Left lobe of liver (tissue), 2 donors: ENCODE measurements at places on chromosomes 3 and 15. TPM values are rescaled to one million over a fixed set of nuclear protein-coding genes. Genes with fewer than 3 reads are reported as not detected.
A peak's percentile ranks its signal among the peaks of the same experiment; 100 is the strongest.

- DNase-seq = no peak
Observed at GRCh38 chr3:17300441-17300840, 415.7 kb downstream of the PLCL2 start.

- DNase-seq = peak; percentile 97
Observed at GRCh38 chr15:78396976-78397375, 41.0 kb upstream of the IREB2 start.

FRMD5 gene
- total RNA-seq = not detected

ZSCAN29 gene
- 15.7 TPM for total RNA-seq

DNA sequence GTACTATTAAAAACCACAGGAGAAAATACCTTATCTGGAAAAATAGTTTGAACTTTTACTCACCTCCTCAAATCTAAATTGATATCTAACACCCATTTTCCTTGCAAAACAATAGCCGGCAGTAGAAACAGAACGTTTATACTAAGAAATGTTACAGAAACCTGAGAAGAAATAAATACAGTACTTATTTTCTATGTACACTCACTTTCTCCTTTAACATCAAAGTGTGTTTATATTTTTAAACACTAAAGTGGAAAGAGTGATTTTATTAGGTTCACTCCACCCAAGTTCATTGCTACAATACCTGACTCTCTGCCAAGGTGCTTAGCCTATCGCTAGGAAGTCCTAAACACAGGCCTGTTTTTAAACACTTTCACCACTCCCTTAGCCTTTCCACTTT, 87.8 kb upstream of the TJP1 start:
- DNase-seq = no peak

BTBD1 gene
- total RNA-seq = 17.8 TPM

- DNase-seq = no peak
Observed at GRCh38 chr3:25916321-25916720, 126.4 kb downstream of the OXSM start.

FETUB gene
- 49.9 TPM for total RNA-seq

OR4F6 gene
- total RNA-seq = not detected

DNA sequence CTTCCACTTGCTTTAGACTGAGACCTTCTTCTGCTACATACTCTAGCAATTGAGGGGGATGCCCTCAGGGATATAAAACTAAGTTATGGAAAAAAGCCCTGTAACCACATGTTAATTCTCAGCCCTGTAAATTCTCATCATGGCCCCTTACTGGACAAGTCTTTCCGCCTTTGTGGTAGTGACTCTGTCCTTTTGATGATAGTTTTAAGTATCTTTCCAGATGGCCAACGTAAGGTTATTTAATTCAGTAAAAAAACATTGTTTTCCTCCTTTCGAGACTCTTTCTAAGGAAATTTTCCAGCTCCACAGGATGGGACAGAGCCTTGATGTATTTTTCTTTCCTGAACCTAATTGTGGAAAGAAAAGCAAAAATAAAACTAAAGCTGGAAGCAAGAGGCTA, 25.3 kb upstream of the TM4SF4 start:
- DNase-seq = no peak

FEM1B gene
- 21.5 TPM for total RNA-seq

PDCD6IP gene
- 70.5 TPM for total RNA-seq

QTRT2 gene
- 6.6 TPM for total RNA-seq

- peak; percentile 14 for DNase-seq
Observed at GRCh38 chr15:31461911-31462480, 135.4 kb downstream of the KLF13 start.

- DNase-seq = no peak
Observed at GRCh38 chr3:98460220-98460619, 2.8 kb upstream of the OR5K1 start.

- no peak for DNase-seq
Observed at GRCh38 chr3:134337511-134338200, 36.6 kb downstream of the AMOTL2 start.

SKIL gene
- total RNA-seq = 22.4 TPM

- DNase-seq = no peak
Observed at GRCh38 chr3:15315003-15315402, 17.4 kb downstream of the SH3BP5 start.

ZIC4 gene
- total RNA-seq = 0.45 TPM

PRR23A gene
- not detected for total RNA-seq

PRRT3 gene
- total RNA-seq = 0.50 TPM

BLM gene
- 0.68 TPM for total RNA-seq

ADAMTS7 gene
- 0.86 TPM for total RNA-seq

- DNase-seq = no peak
Observed at GRCh38 chr3:40511031-40511718, 5.3 kb downstream of the ZNF620 start.

GRCh38 chr3:26106228-26106627, 316.3 kb downstream of the OXSM start:
- DNase-seq = no peak

- no peak for DNase-seq
Observed at GRCh38 chr3:57646723-57647122, 46.2 kb downstream of the DENND6A start.

P2RY14 gene
- not detected for total RNA-seq

DNA sequence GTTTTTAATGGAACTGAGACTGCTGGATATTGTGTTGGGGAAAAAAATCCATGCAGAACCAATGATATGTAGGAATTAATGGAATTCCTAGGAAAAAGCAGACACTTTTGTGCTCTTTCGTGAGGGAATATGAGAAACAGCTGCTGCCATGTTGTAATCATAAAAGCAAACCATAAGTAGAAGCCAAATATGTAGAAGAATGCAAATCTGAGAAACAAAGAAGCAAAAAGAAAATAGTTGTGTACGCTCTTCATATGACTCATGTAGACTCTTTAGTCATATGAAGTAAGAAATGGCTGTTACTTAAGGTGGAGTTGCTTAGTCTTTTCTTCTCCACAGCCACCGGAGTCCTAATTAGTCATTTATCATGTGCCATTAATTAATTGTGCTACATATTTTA, 298.6 kb upstream of the ZNF717 start:
- DNase-seq = no peak

DNA sequence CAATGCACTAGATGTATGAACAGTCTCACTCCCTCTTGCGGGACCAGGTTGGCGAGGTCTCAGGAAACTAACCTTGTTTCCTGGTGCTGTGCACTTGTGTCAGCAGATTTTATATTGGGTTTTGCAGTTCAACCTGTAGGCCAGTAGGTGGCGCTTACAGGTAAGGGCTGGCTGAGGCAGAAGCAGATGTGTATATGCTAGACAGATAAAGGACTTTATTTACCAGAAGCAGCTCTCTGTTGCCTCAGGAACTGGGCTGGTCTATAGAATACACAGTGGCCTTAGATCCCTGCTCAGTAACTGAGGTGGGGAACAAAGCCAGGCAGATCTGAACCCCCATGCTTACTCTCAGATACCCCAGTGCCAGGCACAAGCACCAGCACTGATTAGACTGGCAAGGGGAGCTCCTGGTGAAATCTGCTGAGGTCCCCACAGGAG, 296.8 kb downstream of the DOCK3 start:
- no peak for DNase-seq

SLCO2A1 gene
- 7.4 TPM for total RNA-seq

DNA sequence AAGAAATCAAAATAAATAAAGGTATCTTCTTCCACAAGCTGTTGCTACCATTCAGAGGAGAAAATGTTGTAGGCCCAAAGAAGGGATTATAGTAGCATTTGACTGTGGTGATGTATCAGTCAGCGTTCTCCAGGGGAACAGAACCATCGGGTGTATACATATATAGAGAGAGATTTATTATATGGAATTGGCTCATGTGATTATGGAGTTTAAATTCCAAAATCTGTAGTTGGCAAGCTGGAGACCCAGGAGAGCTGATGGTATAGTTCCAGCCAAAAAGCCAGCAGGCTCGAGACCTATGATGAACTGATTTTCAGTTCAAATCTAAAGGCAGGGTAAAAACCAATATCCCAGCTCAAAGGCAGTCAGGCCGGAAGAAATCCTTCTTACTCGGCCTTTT, 7.4 kb upstream of the SPG21 start:
- DNase-seq = no peak

DNA sequence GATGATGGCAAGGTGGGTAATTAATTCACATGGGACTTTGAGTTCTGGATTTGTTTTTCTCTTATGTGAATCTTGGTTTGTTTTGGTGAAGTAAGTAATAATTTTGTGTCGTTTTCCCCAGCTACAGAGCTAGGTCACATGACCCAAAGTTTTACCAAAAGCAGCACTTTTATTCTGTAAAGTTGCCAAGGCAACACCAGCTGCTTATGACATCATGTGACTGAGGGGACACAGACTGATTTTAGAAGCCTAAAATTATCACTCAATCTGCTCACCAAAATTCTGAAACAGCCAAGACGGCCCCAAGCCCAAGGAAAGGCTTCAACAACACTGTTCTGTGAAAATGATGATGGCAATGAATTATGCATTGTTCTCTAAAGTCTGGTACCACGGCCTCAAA, 63.9 kb downstream of the MEX3B start:
- DNase-seq = no peak

- no peak for DNase-seq
Observed at GRCh38 chr15:61011576-61012336, 217.3 kb downstream of the RORA start.

DNA sequence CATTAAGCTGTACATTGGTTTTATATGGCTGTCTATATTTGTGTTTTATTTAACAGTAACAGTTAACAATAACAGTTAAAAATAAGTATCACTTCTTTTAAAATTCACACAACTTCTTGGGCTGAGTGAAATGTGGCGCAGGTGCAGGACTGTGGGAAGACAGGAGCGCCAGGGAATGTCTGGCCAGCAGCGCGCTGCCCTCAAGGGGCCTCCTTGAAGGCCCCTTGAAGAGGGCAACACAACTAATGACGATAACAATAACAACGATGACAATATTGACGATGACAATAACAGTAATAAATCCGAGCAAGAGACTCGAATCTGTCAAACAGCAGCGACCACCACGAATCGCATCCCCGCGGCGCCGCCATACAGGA, 411 bp upstream of the PPP2R3A start:
- DNase-seq = no peak

DNA sequence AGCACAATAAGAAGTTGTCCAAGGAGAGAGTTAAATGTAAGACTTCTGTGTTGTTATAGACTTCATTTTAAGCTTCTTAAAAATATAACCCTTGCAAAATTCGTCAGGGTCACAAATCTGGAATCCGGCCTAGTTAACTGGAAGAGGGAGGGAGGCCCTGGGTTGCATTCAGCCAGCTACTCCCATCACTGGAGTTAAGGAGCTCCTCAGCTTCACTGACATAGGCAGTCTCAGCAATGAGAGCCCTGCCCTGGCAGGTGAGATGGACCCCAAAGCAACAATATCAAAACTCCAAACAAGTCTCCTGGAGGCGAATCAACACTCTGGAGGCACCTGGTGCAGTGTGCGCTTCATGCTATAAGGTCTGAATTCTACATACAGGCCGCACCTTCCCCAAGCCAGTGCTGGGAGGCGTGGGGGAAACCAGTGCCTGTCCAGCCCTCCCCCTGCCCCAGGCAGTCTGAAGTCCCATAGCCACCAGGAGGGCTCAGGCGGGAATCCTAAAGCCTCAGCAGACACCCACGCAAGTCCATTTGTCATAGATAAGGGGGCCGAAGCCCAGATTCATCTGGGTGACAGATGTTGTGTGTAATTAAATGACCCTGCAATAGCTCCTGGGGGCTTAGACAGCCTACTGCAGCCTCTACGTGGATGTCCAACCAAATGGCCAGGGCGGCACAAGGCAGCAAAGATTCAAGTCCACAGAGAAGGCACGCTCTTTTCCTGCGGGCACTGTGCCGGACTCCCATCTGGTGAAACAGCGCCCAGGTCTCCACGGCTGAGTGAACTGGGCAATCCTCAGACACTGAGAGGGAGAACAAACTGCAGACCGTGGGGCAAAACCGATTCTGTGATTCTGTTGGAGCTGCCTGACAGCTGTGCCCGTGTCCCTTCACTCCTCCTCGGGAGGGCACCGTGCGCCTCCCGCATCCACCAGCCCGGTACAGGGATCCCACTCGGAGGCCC, 64.9 kb downstream of the ATP10A start:
- DNase-seq = no peak

GRCh38 chr15:33907326-33907725, 61.0 kb upstream of the CHRM5 start:
- DNase-seq = no peak

DNA sequence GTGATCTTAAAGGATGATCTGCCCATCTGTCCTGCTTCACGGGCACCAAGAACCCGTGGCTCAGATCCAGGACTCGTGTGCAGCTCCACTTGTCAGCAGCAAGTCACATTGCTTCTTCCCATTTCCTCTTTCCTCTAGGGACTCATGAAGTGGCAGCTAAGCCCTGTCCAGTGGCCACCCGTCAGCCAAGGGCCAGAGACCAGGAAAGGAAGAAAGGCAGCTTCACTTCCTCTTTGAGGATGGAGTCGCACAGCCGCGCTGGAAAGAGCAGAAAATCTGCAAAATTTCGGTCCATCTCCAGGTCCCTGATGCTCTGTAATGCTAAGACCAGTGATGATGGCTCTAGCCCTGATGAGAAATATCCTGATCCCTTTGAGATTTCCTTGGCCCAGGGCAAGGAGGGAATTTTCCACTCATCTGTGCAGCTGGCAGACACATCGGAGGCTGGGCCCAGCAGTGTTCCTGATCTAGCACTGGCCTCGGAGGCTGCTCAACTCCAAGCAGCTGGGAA, 28.5 kb downstream of the IL16 start:
- no peak for DNase-seq

DNA sequence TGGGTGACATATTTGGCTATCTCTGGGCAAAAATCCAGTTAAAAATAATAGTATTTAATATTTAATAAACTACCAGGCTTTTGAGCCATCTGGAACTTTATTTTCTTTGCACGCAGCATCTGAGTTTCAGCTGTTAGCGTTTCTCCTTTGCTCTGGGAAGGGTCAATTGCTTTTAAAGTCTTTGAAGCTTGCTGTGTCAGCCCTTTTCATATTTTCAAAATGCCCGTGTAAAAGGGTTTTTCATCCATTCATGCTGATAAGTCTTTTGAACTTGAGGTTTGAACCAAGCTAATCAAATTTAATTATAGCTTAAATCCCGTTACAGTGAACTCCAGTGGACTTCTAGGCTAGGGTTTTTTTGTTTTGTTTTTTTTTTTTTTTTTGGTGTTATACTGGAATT, 79.1 kb downstream of the SLC25A26 start:
- DNase-seq = no peak

GRCh38 chr3:139297588-139298311, 46.1 kb upstream of the MRPS22 start:
- DNase-seq = peak; percentile 79

GRCh38 chr3:173440514-173440913, 43.0 kb downstream of the NLGN1 start:
- DNase-seq = no peak

SLC22A14 gene
- total RNA-seq = not detected

GRCh38 chr3:29245441-29245840, 35.4 kb upstream of the RBMS3 start:
- DNase-seq = no peak

GRCh38 chr3:11735638-11736037, 91.9 kb upstream of the VGLL4 start:
- DNase-seq = no peak

GRCh38 chr3:36937492-36937891, 7.4 kb downstream of the TRANK1 start:
- DNase-seq = no peak

- DNase-seq = no peak
Observed at GRCh38 chr15:92571824-92572223, 83.8 kb downstream of the FAM174B start.

GP5 gene
- 0.10 TPM for total RNA-seq

GRCh38 chr3:72482589-72483321, 365.5 kb downstream of the SHQ1 start:
- DNase-seq = peak; percentile 79

PLA2G4F gene
- 0.25 TPM for total RNA-seq

PAK6 gene
- not detected for total RNA-seq

GRCh38 chr3:161323926-161324621, 47.2 kb downstream of the SPTSSB start:
- no peak for DNase-seq

CEP70 gene
- total RNA-seq = 23.8 TPM

SERPINI2 gene
- total RNA-seq = 0.15 TPM

TOP2B gene
- 24.5 TPM for total RNA-seq
